Colonic mucosa (tissue), 4 donors: ENCODE measurements at places on chromosomes 1 and 21.
A peak's percentile ranks its signal among the peaks of the same experiment; 100 is the strongest.

DNA sequence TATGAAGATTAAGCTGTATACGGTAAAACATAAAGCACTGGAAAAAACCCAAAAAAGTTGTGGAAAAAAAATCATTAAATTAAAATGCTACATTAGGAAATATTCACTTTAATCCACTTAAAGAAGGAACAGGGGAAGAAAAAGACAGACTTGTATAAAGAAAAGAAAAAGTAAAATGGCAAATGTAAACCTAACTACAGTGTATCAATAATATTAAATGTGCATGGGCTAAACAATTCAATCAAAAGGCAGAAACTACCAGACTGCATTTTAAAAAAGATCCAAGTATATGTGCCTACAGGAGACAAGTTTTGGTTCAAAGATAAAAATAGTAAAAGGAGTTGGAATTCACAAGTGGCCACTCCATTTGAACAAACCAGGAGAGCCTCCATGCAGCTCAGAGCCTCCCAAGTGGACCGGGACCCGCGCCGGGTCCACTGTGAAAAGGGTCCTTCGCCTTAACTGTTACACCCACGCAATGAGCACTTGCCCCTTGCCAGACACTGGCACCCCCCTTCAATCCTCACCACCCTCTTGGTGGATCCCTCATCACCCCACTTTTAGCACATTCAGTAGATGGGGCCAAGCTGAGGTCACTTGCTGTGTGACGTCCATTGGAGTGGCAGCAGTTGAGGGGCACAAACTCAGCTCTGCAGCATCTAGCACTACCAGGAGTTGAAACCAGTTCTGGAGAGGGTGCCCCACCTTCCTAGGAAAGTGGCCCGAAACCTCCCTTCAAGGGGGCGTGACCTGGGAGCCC lies 898 bp downstream of the C1orf174 start:
- no peak for DNase-seq

DNA sequence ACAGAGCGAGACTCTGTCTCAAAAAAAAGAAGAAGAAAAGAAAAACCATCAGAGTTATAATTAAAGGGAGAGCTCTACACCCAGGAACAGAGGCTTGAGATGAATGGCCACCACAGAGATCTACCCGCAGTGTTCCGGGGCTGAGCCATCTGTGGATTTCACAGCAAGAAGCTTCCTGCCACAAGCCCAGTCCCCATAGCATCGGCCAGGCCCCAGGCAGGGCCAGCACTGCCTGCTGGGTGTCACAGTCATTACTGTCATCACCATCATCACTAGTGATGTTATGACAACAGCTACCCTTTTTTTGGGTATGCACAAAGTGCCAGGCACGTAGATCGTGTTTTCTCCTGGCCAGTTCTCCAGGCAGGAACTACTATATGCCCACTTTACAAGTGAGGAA lies 111.6 kb upstream of the VAMP3 start:
- no peak for DNase-seq

DNA sequence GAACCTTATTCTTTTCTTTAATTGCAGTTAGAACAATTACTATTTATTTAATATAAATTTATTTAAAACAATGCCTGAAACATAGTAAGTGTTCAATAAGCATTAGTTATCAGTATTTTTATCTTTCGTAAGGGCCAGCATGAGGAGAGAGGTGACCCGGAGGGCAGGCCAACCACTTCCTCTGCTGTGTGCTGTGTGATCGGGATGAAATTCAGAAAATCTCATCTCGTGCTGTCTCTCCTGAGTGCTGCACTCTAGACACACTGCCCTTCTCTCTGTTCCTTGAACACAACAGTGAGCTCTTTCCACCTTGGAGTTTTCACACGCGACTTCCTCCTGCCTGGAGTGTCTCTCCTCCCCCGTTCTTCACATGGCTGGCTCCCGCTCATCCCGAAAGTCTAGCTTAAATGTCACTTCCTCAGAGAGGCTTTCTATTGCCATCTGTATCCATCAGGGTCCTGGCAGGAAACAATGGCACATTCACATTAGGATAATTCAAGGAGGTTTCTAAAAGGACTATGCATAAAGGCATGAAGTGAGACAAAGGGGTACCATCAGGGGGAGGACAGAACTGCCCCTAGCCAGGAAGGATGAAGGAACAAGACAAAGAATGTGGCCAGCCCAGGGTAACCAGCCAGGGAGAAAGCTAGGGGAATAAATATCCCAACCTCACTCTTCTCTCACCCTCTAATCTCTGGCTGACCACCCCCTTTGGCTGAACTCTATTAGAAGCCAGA lies 142.6 kb upstream of the GJB5 start:
- no peak for DNase-seq

- DNase-seq, result no peak
Observed at GRCh38 chr1:89607156-89607555, 25.8 kb upstream of the LRRC8C start.

DNA sequence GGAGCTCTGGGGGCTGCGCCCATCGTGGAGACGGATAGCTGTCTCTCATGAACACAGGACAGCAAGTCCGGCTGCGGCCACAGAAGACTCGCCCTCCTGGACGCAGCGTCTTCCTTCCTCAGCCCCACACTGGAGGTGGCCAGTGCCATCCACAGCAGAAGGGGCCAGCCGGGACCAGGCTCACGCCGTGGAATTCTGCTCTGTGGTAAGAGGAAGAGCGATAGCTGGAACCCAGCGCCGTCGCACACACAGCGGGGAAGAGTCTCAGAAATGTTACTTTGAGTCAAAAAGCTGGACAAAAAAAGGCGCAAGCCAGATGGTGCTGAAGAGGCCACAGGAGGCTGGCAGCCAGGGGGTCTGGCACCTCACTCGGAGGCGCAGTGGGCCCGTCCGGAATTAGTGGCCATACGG lies 113.9 kb upstream of the COL6A1 start:
- no peak for DNase-seq

GRCh38 chr1:3283849-3284248 lies 170.6 kb upstream of the ARHGEF16 start:
- DNase-seq, result peak; percentile 28

- DNase-seq, result no peak
Observed at GRCh38 chr1:171769171-171769570, 12.3 kb upstream of the METTL13 start.

DNA sequence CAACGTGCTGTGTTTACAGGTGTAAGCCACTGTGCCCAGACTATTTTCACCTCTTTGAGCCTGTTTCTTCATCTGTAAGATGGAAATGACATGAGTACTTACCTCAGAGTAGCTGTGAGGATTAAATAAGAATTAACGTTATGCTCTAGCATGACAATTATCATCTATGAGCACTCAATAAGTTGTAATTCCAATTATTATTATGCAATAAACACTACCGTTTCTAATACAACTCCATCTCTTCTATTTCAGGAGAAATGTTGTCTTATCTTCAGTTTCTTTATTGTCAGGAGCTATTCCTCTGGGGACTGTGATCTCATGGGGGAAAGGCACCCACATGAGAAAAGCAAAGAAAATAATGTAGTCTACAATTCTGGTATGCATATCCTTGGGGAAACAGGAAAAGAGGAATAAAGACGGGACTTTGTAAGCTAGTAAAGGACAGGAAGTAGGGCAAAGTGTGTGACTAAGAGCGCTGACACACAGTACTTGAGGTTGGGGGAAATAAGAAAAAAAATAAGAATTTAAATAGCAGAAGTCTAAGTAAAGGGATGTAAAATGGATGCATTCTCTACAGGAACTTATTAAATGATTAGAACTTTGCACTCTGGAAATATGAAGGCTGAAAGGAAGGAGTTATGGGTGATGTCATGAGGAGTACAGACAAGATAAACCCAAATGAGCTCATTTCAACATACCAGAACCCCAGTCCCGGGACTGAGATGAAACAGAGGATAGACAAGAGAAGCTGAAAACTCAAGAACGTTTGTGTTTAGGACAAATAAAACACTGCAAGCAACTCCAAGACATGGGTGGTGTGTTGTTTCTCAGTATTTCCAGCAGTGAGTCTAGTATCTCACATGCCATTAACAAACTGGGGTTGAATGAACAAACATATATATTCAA lies 9.8 kb downstream of the PHC2 start:
- DNase-seq, result no peak

DNA sequence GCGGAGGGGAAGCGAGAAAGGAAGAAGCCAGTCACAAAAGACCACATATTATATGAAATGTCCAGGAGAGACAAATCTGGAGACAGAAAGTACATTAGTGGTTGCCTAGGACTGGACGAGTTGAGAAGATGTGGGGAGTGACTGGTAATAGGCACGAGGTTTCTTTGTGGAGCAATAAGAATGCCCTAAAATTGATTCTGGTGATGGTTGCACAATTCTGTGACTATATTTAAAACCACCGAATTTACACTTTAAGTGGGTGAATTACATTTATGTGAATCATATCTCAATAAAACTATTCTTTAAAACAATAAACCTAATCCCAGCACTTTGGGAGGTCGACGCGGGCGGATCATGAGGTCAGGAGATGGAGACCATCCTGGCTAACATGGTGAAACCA lies 63.1 kb downstream of the ZNF281 start:
- no peak for DNase-seq

- no peak for DNase-seq
Observed at GRCh38 chr1:238772322-238772721, 614.0 kb upstream of the CHRM3 start.

GRCh38 chr1:82931006-82931405 lies 1067.9 kb downstream of the TTLL7 start:
- no peak for DNase-seq

GRCh38 chr1:161420763-161421455 lies 53.2 kb upstream of the CFAP126 start:
- no peak for DNase-seq

DNA sequence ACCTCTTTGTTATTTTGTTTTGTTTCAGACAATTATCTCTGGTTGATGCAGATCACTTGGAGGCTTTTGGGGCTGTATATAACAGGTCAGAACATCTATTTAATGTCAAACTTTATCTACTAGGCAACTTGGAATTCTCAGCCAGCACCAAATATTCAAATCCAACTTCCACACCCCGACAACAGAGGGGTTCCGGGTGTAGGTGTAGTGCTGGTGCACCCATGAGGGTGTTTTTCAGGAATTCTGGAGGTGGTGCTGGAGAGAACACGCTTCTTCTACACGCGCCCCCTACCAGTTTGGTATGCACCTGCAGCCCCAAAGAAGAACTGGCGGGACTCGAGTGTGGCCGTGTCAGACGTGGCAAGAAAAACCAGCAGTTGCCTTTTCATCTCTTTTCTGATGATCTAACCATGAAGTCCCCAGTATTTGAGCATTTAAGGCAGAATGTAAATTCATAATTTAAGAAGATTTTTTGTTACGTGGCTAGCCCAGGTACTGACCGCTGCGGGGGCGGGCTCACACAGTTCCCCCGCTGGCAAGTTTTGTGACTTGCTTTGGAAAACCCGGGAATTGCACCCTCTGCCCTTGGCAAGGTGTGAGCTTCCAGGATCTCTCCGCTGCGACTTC lies 462 bp upstream of the TLCD4 start:
- peak; percentile 85 for DNase-seq

GRCh38 chr1:7418442-7419080 lies 352.5 kb upstream of the VAMP3 start:
- peak; percentile 6 for DNase-seq

- DNase-seq, result no peak
Observed at GRCh38 chr21:14290576-14290975, 74.6 kb downstream of the RBM11 start.

DNA sequence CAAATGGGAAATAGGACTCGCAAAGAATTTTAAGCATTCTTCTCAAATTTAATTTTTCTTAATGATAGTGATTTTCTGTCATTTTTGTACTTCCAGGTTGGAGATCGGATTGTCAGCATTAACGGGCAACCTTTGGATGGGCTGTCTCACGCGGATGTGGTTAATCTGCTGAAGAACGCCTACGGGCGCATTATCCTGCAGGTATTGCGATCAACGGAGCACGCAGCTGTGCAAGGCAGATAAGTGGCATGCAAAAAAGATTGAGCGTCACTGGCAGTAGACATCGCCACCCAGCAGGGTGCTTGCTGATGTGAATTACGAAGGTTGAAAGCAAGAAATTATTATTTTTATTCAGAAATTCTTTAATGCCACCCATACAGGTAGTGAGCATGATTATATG lies 65.9 kb upstream of the L1TD1 start:
- no peak for DNase-seq

GRCh38 chr1:115311474-115311989 lies 26.5 kb downstream of the NGF start:
- no peak for DNase-seq

DNA sequence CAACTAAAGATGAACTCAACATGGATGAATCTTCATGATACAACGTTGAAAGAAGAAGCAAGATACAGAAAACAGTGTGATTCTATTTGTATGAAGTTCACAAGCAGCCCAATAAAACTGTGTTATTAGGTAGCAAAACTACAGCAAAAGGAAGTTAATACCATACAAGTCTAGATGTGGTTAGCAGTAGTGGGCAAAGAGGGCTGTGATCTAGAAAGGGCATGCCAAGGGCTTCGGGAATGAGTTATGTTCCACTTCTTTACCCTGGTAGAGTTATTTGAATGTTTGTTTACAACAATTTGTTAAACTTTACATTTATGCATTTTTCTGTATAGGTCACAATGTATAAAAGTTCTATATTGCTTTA lies 9.2 kb downstream of the TNFRSF9 start:
- no peak for DNase-seq

DNA sequence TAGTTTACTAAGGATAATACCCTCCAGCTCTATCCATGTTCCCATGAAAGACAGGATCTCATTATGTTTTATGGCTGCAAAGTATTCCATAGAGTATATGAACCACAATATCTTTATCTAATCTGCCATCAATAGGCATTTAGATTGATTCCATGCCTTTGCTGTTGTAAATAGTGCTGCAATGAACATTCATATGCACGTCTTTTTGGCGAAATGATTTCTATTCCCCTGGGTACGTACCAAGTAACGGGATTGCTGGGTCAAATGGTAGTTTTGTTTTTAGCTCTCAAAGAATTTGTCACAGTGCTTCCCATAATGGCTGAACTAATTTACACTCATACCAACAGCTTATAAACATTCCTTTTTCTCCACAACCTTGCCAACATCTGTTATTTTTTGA lies 750.9 kb downstream of the BRINP3 start:
- no peak for DNase-seq

DNA sequence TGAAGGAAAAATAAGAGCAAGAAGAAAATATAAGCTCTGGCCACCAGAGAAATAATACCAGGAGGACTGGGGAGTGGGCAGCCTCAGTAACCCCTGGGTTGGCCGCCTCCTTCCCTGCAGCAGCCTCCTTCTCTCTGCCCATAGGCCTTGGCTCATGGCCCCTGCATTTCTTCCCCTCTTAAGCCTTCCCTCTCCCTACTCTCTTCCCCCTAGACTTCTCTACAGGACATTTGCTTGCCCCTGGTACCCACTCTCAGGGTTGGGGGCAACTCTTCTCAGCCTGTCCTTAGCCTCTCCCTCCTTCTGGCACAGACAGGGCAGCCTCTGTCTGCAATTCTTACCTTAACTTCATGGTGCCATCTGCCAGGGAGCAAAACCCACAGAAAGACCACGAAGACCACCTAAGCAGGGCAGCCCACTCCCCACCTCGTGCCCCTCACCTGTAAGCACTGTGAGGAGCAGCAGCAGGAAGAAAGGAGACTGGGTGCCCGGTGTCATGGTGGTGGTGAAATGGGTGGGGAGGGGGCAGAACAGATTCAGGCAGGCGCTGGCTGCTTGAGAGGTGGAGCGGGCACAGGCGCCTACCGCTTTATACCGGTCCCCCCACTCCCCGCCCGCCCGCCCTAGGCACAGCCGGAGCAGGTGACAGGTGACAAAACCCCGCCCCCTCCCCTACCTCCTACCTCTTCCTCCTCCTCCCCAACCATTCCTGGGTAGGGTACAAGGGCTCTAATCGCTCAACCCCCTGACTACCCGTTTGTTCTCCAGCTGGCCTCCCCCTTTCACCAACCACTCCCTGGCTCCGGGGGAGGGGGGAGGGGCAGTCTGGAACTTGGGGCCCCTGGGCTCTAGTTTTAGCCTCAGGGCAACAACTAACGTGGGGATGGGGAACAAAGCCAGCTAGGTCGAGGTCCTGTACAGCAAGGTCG lies 15.1 kb downstream of the THBS3 start:
- peak; percentile 88 for DNase-seq
